Right lung (tissue), 10 donors: ENCODE measurements at places on chromosomes 4 and X.

DNA sequence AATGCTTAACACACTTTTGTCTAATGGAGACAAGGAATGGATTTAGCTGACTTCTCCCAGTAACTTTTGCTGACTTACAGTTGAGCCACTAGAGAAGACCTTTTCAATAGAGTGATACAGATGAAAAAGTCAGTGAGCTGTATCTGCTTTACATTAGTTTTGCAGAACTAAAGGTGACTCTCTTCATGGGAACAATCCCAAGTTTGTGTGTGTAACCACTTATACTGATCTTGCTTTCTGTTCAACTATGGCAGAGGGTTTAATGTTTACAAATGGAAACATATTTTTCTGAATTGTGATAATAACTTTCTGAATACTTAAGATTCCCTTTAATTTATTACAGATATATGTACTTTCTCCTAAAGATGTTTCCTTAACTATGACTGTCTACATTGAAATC lies 182.6 kb upstream of the PUDP start:
- DNase-seq: no peak

DNA sequence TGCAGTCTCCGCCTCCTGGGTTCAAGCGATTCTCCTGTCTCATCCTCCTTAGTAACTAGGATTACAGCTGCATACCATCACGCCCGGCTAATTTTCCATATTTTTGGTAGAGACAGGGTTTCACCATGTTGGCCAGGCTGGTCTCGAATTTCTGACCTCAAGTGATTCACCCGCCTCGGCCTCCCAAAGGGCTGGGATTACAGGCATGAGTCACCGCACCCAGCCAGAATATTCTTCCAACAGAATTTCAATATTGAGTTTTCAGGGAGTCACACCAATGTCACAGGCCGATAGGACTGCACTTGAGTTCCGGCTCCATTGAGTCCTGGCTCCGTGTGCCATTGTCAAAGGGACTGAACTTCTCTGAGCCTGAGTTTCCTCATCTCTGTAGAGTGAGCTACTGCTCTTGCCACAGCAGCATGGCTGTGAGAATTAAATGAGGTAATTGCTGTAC lies 82.9 kb downstream of the CLCN4 start:
- DNase-seq: no peak

- no peak for DNase-seq
These were observed 9.4 kb upstream of the TET2 start for GRCh38 chr4:105137121-105137875.

GRCh38 chr4:145626623-145626982 lies 7.4 kb downstream of the MMAA start:
- DNase-seq: no peak

DNA sequence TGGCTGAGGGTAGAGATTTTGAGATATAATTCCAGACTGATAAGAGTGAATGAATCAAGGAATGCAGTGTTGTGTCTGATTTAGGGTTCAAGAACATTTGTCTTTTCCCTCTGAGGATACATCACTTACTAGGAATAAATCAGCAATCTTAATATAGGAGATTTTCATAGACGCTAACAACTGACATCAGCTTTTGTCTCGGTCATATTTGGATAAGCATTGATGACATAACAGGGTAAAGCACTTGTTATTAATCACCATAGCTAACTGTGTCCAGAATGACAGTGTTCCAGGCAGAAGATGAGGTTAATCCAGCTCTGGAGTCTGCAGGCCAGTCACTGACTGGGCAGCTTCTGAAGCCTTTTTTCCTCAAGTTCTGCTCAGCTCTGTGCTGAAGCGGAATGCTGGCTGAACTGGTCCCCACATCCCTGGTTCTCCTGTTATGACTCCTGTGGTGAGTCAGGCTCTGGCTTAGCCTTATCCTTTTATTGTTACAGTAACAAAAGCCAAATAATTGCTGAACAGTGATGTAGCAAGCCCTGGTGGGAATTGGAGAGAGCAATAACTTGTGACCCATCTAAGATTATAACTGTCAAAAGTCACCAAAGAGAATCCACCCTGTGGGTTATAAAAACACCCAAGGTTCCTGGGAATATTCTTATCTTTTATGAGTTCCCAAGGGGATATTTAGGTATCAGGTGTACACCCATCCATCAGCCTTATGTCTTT lies 41.8 kb downstream of the FNIP2 start:
- DNase-seq: no peak

- no peak for DNase-seq
These were observed 229.6 kb upstream of the DIAPH2 start for GRCh38 chrX:96455078-96455477.
